Neural cell (in vitro differentiated cells): ENCODE measurements at places on chromosomes 6 and 20. TPM values are rescaled to one million over a fixed set of nuclear protein-coding genes. Genes with fewer than 3 reads are reported as not detected.

CD24 gene
- 1,994 and 2,264 TPM in 2 replicates for polyA plus RNA-seq

KIAA1755 gene
- polyA plus RNA-seq, result 1.3 TPM in 1 of 2 replicates, not detected in the other

AFDN gene
- polyA plus RNA-seq, result 193 and 207 TPM in 2 replicates

UST gene
- polyA plus RNA-seq, result 6.3 and 7.5 TPM in 2 replicates

SLC25A27 gene
- polyA plus RNA-seq, result 31.1 and 44.5 TPM in 2 replicates

DEFB124 gene
- not detected in 2 replicates for polyA plus RNA-seq

PSMF1 gene
- polyA plus RNA-seq, result 82.7 and 236 TPM in 2 replicates

SPEF1 gene
- polyA plus RNA-seq, result 0.58 and 2.8 TPM in 2 replicates

DNAAF9 gene
- 58.0 and 59.7 TPM in 2 replicates for polyA plus RNA-seq

CDH4 gene
- polyA plus RNA-seq, result 24.6 and 32.0 TPM in 2 replicates

PNLDC1 gene
- not detected in 2 replicates for polyA plus RNA-seq

MDFI gene
- polyA plus RNA-seq, result 42.5 and 42.8 TPM in 2 replicates

PRR18 gene
- not detected in 2 replicates for polyA plus RNA-seq

INSM1 gene
- polyA plus RNA-seq, result 8.6 and 9.4 TPM in 2 replicates

SLC26A8 gene
- not detected in 2 replicates for polyA plus RNA-seq

NOX3 gene
- 0.11 TPM in 1 of 2 replicates, not detected in the other for polyA plus RNA-seq

CENPW gene
- polyA plus RNA-seq, result 1.3 TPM in 1 of 2 replicates, not detected in the other

WDR27 gene
- 35.8 and 58.5 TPM in 2 replicates for polyA plus RNA-seq

BTNL2 gene
- not detected in 2 replicates for polyA plus RNA-seq

CCM2L gene
- 1.5 and 3.0 TPM in 2 replicates for polyA plus RNA-seq

PAK5 gene
- 47.0 and 48.3 TPM in 2 replicates for polyA plus RNA-seq

TRDN gene
- not detected in 2 replicates for polyA plus RNA-seq

MOCS1 gene
- polyA plus RNA-seq, result 4.6 and 6.4 TPM in 2 replicates

SRMS gene
- not detected in 2 replicates for polyA plus RNA-seq

ARMH2 gene
- 0.73 TPM in 1 of 2 replicates, not detected in the other for polyA plus RNA-seq

OXT gene
- not detected in 2 replicates for polyA plus RNA-seq

MRPS18B gene
- 77.7 and 106 TPM in 2 replicates for polyA plus RNA-seq

AARS2 gene
- polyA plus RNA-seq, result 12.6 and 14.0 TPM in 2 replicates

KCNK5 gene
- polyA plus RNA-seq, result not detected in 2 replicates

GHRH gene
- not detected in 2 replicates for polyA plus RNA-seq

MEP1A gene
- polyA plus RNA-seq, result not detected in 2 replicates

KIF25 gene
- not detected in 2 replicates for polyA plus RNA-seq

OPRL1 gene
- polyA plus RNA-seq, result 18.3 and 18.4 TPM in 2 replicates

ASF1A gene
- polyA plus RNA-seq, result 49.4 and 65.6 TPM in 2 replicates

GPX5 gene
- not detected in 2 replicates for polyA plus RNA-seq

CTCFL gene
- polyA plus RNA-seq, result not detected in 2 replicates

RRAGD gene
- polyA plus RNA-seq, result 32.2 and 34.1 TPM in 2 replicates

ZSWIM3 gene
- 12.3 and 14.3 TPM in 2 replicates for polyA plus RNA-seq

MYCT1 gene
- not detected in 2 replicates for polyA plus RNA-seq

SLA2 gene
- polyA plus RNA-seq, result 0.33 TPM in 1 of 2 replicates, not detected in the other

KIAA0408 gene
- 109 and 156 TPM in 2 replicates for polyA plus RNA-seq

IYD gene
- polyA plus RNA-seq, result not detected in 2 replicates

BFSP1 gene
- 1.3 and 2.3 TPM in 2 replicates for polyA plus RNA-seq

LY6G6D gene
- polyA plus RNA-seq, result not detected in 2 replicates

FAM184A gene
- polyA plus RNA-seq, result 41.9 and 47.5 TPM in 2 replicates

SNAP91 gene
- polyA plus RNA-seq, result 88.6 and 94.1 TPM in 2 replicates

HLA-DQB1 gene
- not detected in 2 replicates for polyA plus RNA-seq

TBXT gene
- polyA plus RNA-seq, result not detected in 2 replicates

RFX6 gene
- polyA plus RNA-seq, result not detected in 2 replicates

CNBD2 gene
- polyA plus RNA-seq, result 9.5 TPM in 2 replicates

CLDN20 gene
- polyA plus RNA-seq, result 1.2 TPM in 1 of 2 replicates, not detected in the other

TBC1D20 gene
- 25.1 and 28.4 TPM in 2 replicates for polyA plus RNA-seq

CDKN1A gene
- polyA plus RNA-seq, result 23.0 and 28.9 TPM in 2 replicates

TTPAL gene
- polyA plus RNA-seq, result 10.5 and 11.2 TPM in 2 replicates

RNF217 gene
- 6.0 and 10.2 TPM in 2 replicates for polyA plus RNA-seq
